Cardiac fibroblast (primary cell): ENCODE measurements at places on chromosomes 1 and 21.

DNA sequence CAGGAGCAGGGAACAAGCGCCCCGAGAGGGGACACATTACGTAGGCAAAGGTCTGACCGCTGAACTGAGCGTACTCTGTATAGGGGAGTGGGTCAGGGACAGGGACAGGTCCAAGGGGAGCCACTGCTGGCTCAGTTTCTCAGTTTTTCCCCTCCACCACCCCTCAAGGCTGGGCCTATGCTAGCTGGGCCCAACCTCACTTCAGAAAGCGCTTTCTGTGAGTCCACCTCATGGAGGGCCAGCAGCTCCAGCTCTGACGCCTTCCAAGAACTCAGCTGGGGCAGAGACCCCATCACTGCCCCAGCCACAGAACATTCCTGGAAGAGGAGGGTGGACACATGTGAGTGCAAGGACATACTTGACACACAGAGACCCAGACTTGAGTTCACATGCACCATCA lies 242.0 kb downstream of the FOXD2 start:
- DNase-seq = no peak

GRCh38 chr1:28097100-28097472 lies 8.7 kb upstream of the EYA3 start:
- no peak for DNase-seq

GRCh38 chr1:13600762-13601453 lies 17.3 kb downstream of the PDPN start:
- no peak for DNase-seq

DNA sequence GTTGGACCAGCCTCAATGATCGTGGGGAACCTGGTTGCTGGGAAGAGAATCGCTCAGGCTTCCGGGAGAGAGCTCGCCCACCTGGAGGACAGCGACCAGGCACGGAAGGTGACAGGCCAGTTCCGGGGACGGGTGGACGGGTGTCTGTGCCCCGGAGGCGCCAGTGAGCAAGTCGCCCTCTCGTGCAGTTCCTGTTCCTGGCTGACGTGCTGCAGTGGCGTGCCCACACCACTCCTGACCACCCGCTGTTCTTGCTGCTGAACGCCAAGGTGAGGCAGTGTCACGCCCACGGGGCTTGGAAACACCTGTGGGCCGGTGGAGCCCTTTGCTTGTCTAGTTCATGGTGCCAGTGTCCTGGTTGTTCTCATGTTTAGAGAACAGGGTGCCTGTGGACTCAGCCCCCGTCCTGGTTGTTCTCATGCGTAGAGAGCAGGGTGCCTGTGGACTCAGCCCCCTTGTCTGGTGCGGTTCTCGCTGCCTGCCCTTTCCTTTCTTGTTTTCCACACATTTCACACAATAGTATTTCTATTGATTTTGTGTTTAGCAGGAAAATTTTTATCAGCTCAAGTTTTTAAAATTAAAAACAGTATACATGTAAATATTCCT lies 53.1 kb downstream of the S100B start:
- no peak for DNase-seq

- DNase-seq = peak; percentile 40
These were observed 14.0 kb downstream of the PKNOX1 start for GRCh38 chr21:42988236-42988965.

- no peak for DNase-seq
These were observed 77.7 kb downstream of the RHOU start for GRCh38 chr1:228812961-228813360.
